Left ventricle myocardium inferior (tissue), 1 donor: ENCODE measurements at places on chromosomes 1 and 21.

GRCh38 chr1:222886878-222887351 lies 72.1 kb downstream of the DISP1 start:
- peaks cover 19% of the 10 kb centered on the region for H3K4me1 ChIP-seq
- no peak for DNase-seq
- no peak overlapping the region for H3K27ac ChIP-seq
- H3K27me3 ChIP-seq = no peaks in the 10 kb centered on the region

DNA sequence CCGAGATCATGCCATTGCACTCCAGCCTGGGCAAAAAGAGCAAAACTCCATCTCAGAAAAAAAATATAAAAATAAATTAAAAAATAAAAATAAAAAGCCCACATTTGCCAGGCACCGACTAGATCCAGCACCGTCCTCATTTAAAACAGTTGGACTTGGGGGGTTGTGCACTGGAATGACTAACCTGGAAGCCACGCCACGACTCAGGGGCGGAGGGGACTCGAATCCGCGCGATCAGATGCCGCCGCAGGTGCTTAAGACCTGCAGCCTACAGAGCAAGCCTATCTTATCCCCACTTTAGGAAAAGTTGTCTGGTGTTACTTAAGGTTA lies 38.5 kb downstream of the ZBTB8OS start:
- H3K4me1 ChIP-seq = peaks cover 18% of the 10 kb centered on the region
- H3K27me3 ChIP-seq = no peaks in the 10 kb centered on the region
- H3K4me3 ChIP-seq = peak overlapping the region; percentile 75
- H3K27ac ChIP-seq = peak overlapping the region; percentile 82

DNA sequence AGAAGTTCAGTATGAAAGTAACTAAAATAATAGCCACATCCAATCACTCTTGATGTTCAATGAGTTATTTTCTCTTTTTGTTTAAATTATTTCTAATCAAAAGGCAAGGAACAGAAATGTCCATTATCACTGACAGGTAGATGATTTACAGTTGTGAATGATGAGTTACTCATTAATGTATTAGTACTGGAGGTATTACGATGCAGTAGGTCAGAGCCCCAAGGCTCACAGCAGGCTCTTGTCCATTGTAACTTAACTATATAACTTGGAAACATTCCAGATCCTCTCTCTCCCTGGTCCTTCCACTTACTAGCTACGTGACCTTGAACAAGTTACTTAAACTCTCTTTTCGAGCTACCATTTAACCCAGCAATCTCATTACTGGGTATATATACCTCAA lies 39.5 kb downstream of the CRB1 start:
- DNase-seq = no peak
- H3K27ac ChIP-seq = no peak overlapping the region
- no peaks in the 10 kb centered on the region for H3K27me3 ChIP-seq
- H3K36me3 ChIP-seq = no peaks in the 10 kb centered on the region
- no peak overlapping the region for H3K4me3 ChIP-seq

DNA sequence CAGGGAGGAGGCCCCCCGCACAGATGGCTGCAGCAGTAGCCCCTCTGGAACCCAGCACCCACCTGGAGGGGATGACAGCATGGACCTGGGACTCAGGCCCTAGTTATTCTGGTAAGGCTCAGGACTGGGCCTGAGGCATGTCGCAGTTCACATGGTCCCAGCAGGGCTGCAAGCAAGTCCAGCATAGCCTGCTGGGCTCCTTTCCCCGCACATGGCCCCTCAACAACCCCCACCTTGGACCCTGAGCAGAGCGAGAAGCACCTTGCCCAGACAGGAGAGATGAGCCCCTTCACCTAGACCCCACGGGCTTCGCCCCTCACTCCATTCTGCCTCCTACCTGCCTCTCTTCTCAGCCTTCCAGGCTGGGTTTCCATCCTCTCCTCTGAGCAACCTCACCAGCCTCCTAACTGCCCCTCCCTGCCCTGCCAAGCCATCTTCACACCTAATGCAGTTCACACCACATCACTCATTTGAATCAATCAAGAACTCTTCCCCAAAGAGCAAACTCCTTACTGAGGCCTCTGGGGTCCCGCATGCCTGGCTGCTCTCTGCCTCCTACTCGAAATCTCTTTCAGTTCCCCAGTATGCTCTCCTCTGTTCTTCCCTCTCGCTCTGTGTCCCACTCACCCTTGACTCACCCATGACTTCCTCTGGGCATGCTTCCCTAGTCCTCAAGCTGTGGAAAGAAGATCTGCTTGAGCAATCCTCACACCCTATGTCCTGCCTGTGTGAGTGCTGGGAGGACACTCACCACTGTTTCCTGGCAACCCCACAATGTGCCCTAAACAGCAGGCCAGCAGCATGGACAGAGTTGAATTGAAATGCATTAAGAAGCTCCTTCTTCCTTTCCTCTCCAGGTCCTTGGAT lies 9.4 kb upstream of the THEMIS2 start:
- no peaks in the 10 kb centered on the region for H3K36me3 ChIP-seq
- peak overlapping the region; percentile 52 for H3K27ac ChIP-seq
- H3K27me3 ChIP-seq = no peaks in the 10 kb centered on the region
- H3K4me3 ChIP-seq = no peak overlapping the region
- peak; percentile 49 for DNase-seq

DNA sequence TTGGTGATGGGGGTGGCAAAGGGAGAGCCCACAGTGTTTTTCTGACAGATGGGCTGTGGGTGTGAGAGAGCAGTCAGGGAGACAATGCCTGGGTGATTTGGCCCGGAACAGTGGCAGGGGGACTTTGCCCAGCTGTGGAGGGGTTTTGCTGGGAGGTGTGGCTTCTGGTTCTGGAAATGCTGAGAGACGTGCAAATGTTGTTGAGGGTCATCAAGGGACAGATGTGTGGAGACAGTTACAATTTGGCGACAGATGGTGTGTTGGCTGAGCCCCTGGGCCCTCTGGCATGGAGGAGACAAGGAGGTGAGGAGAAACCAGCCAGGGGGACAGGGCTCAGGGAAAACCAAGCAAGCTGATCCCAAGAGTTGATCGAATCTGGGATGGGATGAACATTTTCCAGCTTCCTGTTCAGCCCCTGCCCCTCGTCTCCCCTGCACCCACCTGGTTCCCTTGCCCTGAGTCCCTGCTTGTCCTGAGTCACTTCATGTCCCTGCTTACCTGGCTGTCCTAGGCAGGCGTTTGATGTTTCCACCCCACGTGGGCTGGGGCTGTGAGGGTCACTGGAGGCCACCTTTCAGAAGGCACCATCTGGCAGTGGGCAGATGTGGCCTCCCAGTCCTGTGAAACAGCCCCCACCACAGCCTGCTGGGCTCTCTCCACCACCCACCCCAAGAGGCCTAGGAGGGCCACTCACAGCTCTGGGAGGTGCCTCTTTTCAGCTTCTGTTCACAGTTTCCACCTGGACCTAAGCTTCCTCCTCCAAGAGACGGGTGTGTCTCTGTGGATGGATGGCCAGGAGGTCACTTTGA lies 15.8 kb upstream of the ZNF678 start:
- no peaks in the 10 kb centered on the region for H3K27me3 ChIP-seq
- no peaks in the 10 kb centered on the region for H3K36me3 ChIP-seq
- H3K27ac ChIP-seq = no peak overlapping the region
- H3K4me3 ChIP-seq = no peak overlapping the region
- no peak for DNase-seq
- peaks cover 8% of the 10 kb centered on the region for H3K4me1 ChIP-seq

DNA sequence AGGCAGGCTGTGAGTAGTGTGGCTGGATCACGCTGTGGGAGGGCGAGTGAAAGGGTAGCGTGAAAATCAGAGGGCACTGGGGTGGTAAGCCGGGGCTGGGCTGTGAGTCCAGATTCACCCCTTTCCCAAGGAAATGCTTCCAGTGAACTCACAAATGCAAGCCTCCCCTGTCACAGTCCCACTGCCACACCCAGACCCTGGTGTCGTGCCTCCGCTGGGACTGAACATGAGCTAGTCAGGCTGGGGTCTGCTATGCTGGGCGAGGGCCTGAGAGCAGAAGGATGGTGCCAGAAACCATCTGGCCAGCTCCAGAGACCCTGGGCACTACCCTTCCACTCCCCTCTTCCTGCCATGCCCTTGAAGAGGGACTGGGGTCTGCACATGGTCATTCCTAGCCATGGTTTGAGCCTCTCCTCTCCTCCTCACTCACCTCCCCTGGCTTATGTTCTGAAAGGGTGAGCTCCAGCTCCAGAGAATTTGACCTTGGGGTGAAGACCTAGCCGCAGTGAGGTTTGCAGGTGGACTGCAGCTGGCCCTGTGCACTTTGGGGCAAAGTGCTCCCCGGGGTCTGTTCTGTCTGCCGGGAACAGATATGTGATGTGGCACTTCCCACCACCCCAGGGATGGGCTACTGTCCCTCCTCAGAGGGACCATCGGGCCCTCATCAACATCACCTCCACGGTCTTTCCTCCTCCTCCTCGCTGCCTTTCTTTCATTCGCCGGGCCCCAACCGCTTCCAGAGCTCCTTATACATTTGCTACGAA lies 365.6 kb downstream of the RPS6KC1 start:
- H3K27me3 ChIP-seq = no peaks in the 10 kb centered on the region
- H3K27ac ChIP-seq = no peak overlapping the region
- no peak for DNase-seq
- peaks cover 3% of the 10 kb centered on the region for H3K4me1 ChIP-seq

- peaks cover 39% of the 10 kb centered on the region for H3K4me1 ChIP-seq
- DNase-seq = peak; percentile 53
- peak overlapping the region; percentile 68 for H3K27ac ChIP-seq
- no peak overlapping the region for H3K4me3 ChIP-seq
- H3K36me3 ChIP-seq = peaks cover 38% of the 10 kb centered on the region
These were observed 153.5 kb downstream of the PLXNA2 start for GRCh38 chr1:208090388-208091301.

DNA sequence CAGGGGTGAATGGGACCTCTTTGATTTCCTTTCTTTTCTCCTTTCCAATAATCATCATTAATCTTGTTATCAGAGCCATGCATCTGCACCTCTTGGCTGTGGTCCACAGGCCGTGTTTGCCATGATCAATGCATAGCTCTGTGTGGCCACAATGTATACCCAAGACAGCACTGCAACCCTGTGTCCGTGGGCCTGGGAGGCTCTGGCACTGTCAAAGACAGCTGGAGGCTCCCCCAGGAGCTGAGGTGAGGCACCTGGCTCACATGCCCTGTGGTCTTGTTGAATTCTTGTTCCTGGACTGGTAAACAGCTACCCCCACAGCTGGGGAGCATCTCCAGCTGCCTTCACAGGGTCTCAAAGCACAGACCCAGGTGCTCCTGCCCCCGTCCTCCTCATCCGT lies 67.2 kb upstream of the SELENON start:
- H3K4me1 ChIP-seq = peaks cover 74% of the 10 kb centered on the region
- H3K4me3 ChIP-seq = no peak overlapping the region
- DNase-seq = no peak
- H3K27ac ChIP-seq = no peak overlapping the region
- H3K36me3 ChIP-seq = no peaks in the 10 kb centered on the region
- H3K27me3 ChIP-seq = no peaks in the 10 kb centered on the region
